ENCODE measurements at places on chromosomes 3 and 15.

DNA sequence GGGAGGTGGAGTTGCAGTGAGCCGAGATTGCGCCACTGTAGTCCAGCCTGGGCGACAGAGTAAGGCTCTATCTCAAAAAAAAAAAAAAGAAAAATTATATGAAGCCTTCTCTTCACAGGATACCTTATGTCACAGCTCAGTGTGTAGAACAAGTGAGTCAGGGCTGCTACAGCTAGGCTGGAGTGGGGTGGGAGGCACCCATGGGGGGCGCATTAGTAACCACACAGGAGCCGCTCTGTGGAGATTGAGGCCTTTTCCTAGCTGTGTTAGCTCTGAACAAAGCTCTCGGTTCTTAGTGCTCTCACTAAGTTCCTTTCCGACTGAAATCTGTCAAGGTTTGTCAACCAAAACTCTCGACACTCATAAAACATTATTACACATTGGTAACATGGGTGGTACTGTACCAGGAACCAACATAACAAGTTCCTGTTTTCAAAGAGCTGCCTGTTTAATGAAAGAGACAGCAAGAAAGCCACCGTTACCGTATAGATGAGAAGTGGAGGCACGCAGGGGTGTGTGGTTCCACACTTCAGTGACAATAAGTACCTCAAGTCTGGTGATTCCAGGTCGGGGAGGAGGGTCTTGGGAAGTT lies 4.5 kb downstream of the LRRC31 start:
- DNase-seq: no peak

DNA sequence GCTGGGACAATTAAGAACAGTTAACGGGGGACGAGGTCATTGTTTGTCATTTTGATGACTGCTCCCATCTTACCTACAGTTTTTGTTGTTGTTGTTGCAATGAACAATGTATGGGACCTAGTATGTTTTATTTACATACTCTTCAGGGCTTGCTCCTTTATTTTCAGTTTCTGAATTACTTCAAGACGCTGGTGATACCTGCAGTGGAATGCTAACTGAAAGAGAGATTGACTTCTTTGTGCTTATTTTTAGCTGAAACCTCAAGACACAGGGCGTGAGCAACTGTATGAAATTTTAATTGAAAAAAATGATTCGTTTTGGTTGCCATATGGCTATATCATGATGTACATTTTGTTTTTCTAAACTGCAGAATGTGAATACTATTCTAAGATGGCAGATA lies 297.9 kb downstream of the EDEM1 start:
- no peak for DNase-seq

DNA sequence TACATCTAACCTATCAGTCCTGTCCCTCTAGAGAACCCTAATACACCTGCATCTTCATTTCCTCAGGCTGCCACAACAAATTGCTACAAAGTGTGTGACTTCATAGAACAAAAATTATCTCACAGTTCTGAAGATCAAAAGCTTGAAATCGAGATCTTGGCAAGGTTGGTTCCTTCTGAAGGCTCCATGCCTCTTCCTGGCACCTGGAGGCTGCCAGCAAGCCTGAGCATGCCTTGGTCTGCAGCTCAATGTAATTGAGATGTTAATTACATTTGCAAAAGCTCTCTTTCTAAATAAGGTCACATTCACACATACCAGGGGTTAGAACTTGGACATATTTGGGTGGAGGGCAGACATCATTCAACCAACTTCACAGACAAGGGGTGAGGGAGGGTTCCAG lies 86.4 kb upstream of the ABHD17C start:
- DNase-seq: no peak

DNA sequence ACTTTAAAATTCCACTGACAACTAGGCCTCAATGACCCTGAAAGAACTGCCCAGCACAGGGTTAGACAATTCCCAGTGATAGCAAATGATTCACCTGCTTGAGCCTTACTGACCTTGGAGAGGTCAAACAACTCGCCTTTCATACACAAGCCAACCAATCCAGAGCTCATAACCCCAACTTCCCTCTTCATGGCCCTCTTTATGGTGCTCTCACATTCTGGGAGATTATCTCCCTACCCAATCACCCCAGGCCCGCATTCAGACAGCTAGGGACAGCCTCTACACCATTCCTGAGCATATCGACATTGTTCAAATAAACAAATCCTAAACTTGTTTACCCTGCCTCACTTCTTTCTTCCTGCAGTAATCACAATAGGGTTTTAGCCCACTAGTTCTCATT lies 32.2 kb upstream of the COLQ start:
- DNase-seq: no peak

GRCh38 chr15:38002883-38003477 lies 68.5 kb downstream of the TMCO5A start:
- no peak for DNase-seq

GRCh38 chr3:170622369-170623159 lies 36.7 kb upstream of the SLC7A14 start:
- DNase-seq: no peak

GRCh38 chr15:64634576-64635498 lies 140.6 kb downstream of the RBPMS2 start:
- no peak for DNase-seq

DNA sequence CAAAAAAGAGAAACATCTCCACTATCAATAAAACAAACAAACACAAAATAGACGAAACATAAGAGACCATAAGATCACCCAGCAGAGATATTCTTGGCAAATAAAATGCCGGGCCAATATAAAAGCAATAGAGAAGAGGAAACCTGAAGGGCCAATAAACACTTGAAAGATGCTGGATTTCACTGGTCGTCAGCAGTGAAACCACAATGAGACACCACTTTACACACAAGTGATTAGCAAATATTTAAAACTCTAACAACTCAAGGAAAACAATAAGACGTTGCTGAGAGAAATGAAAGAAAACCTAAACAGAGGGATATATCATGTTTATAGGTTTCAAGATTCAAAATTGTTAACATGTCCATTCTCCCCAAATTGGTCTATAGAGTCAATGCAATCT lies 148.5 kb downstream of the WDR76 start:
- DNase-seq: no peak

DNA sequence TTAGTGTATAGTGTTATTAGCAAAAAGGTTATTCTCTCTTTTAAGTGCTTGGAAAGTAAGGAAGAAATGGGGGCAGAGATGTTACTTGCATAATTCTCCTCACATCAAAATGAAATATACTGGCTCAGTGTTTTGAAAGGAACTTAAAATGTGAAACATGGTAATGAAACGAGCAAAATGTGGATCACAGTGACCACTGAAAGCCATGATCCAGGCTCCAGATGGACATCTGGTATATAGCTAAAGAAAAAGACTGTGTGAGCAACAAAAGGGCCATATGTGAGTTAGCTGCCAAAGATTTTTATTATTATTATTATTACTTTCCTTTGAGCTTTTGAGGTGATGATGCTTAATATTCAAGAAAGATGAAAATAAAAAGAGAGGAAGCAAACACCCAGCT lies 89.6 kb downstream of the GAP43 start:
- DNase-seq: no peak

DNA sequence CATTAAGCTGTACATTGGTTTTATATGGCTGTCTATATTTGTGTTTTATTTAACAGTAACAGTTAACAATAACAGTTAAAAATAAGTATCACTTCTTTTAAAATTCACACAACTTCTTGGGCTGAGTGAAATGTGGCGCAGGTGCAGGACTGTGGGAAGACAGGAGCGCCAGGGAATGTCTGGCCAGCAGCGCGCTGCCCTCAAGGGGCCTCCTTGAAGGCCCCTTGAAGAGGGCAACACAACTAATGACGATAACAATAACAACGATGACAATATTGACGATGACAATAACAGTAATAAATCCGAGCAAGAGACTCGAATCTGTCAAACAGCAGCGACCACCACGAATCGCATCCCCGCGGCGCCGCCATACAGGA lies 411 bp upstream of the PPP2R3A start:
- DNase-seq: no peak
